ENCODE measurements at places on chromosomes 13 and 19.
A peak's percentile ranks its signal among the peaks of the same experiment; 100 is the strongest.

DNA sequence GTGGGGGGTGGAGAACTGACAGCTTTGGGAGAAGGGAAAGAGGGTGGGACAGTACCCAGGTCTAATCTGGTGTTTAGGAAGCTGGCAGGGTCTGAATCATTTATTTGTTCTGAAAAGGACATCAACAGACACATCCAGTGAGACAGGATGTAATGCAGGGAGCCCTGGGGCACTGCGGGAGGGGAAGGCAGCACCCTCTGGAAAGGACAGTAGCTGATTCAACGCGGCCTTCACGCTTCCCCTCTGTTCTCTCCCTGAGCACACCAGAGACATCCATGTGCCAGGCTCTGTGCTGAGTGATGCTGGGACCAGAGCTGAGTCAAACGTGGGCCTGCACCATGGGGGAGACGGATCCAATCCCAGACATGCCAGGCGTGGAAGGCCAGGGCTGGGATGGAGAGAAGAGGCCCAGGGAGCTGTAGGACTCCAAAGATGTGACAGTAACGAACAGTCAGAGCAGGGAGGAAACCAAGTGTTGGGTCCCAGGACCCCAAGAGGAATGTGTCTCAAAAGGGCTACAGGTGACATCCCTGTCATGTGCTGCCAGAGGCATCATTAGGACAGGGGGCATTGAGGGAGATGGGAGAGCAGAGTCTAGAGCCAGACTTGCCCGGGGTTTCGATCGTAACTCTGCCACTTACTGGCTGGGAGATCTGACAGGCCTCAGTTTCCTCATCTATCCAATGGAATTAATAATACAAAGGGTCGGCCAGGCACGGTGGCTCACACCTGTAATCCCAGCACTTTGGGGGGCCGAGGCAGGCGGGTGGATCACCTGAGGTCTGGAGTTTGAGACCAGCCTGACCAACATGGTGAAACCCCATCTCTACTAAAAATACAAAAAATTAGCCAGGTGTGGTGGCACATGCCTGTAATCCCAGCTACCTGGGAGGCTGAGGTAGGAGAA is 1.7 kb downstream of the ETFB start:
- no peak for DNase-seq

- no peak for DNase-seq
Measured at GRCh38 chr13:40492511-40492910, 173.9 kb downstream of the FOXO1 start.

GRCh38 chr13:49417161-49417560 is 26.7 kb downstream of the CAB39L start:
- DNase-seq: no peak

- no peak for DNase-seq
Measured at GRCh38 chr19:50275577-50276368, 53.4 kb downstream of the KCNC3 start.

- DNase-seq: no peak
Measured at GRCh38 chr19:39752390-39752789, 14.6 kb upstream of the CLC start.

DNA sequence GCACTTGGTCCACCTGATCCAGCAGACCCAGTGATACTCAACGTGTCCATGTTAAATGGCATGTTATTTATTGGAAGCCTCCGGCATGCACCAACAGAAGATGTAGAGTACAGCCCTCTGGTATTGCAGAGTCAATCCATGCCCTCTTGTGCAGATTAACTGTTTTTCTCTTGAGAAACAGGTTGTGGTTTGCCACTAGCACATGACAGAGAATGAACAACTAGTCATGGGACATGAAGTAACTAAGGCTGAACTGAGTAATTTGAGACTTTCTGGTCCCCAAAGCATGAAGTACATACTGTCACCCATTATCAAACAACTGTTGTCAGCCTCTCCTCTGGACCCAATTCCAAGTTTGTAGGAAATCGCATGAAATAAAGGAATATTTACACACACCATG is 3.2 kb downstream of the ZNF562 start:
- no peak for DNase-seq

DNA sequence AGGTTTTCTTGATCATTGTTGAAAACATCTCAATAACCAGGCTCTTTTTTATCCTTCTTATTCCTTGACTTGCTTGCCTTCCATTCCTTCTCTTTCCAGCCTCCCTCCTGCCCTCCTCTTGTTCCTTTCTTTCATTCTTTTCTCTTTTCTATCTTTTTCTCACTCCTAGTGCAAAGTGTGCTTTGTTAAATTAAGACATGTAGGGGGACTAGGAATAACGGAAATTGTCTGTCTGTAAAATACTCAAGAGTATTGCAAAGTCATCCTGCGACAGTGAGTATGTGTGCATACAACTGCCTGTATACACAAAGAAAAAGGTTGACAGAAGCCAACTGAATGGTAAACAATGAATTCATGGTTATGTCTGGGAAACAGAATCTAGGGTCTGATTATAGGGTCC is 70.1 kb downstream of the LRRC63 start:
- DNase-seq: no peak

GRCh38 chr13:114002009-114002544 is 28.2 kb upstream of the C13orf46 start:
- DNase-seq: no peak

GRCh38 chr13:82878536-82878935 is 1003.7 kb downstream of the SLITRK1 start:
- no peak for DNase-seq

- DNase-seq: peak; percentile 49
Measured at GRCh38 chr19:46840498-46840942, 10.1 kb downstream of the AP2S1 start.

DNA sequence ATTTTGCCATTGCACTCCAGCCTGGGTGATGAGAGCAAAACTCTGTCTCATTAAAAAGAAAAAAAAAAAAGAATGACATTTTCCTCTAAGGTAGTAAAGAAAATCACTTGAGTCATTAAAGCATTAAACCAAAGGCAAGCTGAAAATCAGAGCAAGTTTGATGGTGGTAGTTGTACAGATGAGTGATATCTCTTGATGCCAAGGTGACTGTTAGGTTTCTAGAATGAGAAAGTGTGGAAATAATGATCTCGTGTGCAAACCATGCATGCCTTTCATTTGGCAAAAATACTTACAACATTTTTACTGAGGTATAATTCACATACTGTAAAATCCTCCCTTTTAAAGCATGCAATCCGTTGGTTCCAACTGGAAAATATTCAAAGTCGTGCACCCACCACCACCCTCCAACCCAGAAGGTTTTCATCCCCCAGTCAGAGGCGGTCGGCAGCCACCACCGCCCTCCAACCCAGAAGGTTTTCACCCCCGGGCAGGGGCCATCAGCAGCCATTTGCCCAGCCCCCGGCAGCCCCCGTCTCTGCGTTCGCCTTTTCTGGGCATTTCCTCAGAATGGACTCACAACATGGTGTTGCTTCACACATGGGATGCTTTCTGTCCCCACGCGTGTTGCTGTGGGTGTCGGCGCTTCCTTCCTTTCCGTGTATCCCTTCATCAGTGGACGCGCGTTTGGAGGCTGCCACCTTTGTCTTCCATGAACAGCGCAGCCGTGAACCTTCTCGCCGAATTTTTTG is 90.2 kb downstream of the ATP11A start:
- no peak for DNase-seq

- DNase-seq: no peak
Measured at GRCh38 chr13:32911506-32911905, 104.7 kb upstream of the KL start.
